HT1080 (cell line): ENCODE measurements at places on chromosomes 5 and 9.

DNA sequence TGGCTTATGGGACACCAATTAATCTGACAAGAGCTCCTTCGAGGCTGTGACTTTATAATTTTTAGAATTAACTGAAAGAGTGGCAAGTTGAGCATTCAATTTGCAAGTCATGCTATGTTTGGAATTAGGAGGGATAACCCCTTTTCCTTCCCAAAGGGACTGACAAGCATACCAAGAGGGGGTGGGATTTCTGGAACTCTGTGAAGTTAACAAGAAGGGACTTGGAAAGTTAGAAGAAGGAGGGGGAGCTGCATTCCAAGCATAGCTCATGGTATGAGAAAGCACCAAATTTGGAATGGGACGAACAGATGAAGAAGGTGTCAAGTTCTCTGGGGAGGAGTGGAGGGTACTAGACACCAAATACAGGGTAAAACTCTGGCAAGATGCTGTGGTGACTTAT lies 8.9 kb upstream of the PALM2AKAP2 start:
- DNase-seq = peak; percentile 50

- no peak for DNase-seq
Observed at GRCh38 chr9:77944556-77945243, 86.9 kb downstream of the GNAQ start.

- no peak for DNase-seq
Observed at GRCh38 chr5:91850031-91850430, 466.9 kb upstream of the ARRDC3 start.

GRCh38 chr9:110030632-110031031 lies 177.3 kb downstream of the C9orf152 start:
- no peak for DNase-seq

DNA sequence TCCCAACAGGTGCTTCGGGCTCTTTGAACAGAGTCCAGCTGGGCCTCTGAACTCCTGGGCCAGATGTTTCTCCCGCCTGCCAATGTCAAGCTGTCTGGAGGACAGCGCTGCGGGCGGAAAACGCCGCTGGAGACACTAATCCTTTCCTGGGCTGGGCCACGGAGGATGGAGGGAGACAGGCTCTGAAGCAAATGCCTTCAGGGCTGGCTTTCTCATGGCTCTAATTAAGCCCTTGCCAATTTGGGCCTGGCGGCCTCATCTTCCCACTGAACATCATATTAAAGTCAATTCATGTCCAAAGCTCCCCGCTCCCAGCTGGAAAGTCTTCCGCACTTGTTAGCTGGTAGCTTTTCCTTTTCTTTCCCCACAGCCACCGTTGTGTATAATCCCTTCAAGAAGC lies 72.7 kb downstream of the NTNG2 start:
- no peak for DNase-seq

DNA sequence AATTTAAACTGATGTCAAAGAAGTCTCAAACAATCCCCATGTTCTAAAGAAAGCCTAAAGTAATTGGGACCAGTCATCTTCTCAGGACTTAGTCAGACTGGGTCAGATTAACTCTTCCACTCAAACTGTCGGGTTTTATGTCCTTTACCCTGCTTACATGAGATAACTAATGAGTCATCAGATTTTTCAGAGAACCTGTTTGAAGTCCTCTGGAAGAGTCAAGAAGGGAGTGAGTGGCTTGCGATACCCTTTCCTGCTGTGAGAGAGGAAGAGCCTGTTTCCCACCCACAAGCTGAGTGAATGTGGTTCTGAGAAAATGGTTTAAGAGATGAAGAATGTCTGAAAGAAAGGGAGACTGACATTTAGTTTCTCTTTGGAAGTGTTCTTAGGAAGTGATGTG lies 1866.7 kb upstream of the C9orf72 start:
- DNase-seq = peak; percentile 90

DNA sequence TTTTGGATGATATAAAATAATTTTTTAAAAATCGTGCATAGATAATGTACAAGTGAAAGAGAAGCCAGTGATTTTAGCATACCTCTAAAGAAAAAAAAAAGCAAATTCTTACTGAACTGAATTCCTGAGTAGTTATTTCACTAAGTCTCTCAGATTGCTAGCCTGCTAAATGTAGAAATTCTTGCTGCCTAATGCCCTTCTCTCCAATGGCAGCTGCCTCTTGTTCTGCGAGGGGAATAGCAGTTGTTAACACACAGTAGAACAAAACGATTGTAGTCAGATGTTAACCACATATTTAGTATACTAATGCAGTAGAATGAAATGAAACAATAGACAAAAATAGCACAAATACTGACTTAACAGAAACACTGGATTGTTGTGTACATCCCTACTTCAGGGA lies 26.8 kb downstream of the SMAD5 start:
- DNase-seq = no peak

GRCh38 chr5:109016300-109016699 lies 268.6 kb downstream of the FER start:
- no peak for DNase-seq

- DNase-seq = peak; percentile 37
Observed at GRCh38 chr5:54309691-54310432, 511 bp downstream of the ARL15 start.

DNA sequence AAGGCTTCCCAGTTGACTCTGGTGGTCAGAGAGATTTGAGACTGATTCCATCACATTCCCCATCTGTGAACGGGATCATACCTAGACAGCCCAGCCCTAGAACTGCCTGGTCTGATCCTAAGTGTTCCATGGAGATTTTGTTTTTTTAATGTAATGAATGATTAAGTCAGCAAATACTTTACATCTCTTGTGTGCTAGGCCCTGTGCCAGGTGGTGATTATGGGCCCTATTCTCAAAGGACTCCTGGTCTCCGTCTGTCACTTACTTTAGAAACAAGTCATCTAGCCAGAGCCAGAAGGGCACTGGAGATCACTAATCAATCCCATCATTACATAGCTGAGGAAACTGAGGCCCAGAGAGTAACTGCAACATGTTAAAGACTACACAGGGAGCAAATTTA lies 1.1 kb upstream of the GPX3 start:
- DNase-seq = no peak

GRCh38 chr9:114080773-114081440 lies 2.8 kb upstream of the AMBP start:
- no peak for DNase-seq

GRCh38 chr5:119353686-119354366 lies 2.0 kb upstream of the TNFAIP8 start:
- no peak for DNase-seq

DNA sequence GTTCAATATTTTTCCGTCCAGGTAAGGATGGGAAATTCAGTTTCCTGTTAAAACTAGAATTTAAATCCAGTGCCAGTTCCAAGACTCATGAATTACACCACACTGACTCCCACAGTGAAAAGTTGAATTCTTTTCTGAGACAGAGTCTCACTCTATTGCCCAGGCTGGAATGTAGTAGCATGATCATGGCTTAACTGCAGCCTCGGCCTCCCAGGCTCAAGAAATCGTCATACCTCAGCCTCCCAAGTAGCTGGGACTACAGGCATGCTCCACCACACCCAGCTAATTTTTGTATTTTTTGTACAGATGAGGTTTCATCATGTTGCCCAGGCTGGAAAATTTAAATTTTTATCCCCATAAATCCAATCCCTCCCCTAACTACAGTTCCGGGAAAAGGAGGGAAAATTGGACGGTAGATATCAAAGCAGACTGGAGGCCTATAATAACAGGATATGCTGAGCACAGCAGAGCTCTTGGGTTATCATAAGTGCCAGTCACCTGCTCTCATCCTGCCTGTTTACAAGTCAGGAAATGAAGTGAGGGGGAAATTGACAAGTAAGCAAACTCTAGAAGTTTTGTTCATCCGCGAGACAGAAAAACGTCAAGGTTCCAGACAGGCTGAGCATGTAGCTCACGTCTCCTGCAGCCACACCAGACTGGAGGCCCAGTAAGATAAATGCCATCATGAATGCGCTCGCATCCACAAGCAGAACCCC lies 105.7 kb downstream of the UGCG start:
- DNase-seq = no peak

- DNase-seq = no peak
Observed at GRCh38 chr9:69818750-69819345, 1.8 kb upstream of the CFAP95 start.

- peak; percentile 25 for DNase-seq
Observed at GRCh38 chr9:132411091-132411508, 1.1 kb downstream of the CFAP77 start.

GRCh38 chr9:126160067-126160853 lies 166.4 kb upstream of the MVB12B start:
- no peak for DNase-seq

DNA sequence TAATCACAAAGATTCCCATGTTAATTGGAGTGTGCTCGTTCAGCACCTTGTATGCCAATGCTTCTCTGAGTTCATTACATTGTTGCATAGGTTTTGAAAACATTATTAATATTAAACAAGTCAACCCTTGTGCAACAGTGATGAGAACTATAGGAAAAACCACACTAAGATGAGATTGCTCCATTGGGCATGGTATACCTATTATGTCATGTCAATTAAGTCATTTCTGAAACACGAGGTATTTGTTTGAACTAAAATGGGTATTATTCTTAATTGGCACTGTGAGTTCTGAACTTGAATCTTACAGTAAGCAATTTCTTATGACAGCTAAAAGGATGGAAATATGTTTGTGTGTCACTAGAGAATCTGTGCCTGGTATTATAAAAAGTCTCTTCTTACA lies 447.7 kb downstream of the EFNA5 start:
- DNase-seq = no peak

DNA sequence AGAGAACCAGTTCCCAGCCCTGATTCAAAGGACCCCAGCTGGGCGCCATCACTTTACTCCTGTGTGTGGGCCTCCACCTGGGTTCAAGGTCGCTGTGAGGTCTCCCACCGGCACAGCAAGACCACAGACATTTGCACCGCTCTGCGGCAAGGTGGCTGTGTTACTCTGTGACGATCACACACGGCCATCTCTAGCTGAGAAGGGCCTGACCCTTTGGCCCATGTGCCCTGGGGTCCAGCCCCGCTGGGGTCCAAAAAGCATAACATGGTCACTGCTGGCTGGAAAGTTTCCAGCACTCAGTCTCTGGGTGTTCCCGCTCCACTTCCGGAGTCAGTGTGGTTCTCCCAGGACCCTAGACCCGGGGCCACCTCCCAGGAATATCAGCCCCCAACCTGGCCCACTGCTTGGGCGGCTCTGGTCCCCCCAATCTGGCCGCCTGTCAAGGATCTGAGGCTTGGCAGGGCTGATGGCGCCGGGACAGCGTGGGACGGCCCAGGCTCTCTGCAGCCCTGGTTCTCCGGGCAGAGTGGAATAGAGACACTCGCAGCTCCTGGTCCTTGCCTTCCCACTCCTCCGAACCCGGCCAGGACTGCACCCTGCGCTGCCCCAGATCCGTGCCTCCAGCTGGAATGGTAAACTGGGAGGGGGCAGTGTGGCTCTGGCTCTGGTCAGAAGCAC lies 3.9 kb upstream of the LMX1B start:
- no peak for DNase-seq
